ENCODE measurements at places on chromosomes 6 and 20. TPM values are rescaled to one million over a fixed set of nuclear protein-coding genes. Genes with fewer than 3 reads are reported as not detected.

DNA sequence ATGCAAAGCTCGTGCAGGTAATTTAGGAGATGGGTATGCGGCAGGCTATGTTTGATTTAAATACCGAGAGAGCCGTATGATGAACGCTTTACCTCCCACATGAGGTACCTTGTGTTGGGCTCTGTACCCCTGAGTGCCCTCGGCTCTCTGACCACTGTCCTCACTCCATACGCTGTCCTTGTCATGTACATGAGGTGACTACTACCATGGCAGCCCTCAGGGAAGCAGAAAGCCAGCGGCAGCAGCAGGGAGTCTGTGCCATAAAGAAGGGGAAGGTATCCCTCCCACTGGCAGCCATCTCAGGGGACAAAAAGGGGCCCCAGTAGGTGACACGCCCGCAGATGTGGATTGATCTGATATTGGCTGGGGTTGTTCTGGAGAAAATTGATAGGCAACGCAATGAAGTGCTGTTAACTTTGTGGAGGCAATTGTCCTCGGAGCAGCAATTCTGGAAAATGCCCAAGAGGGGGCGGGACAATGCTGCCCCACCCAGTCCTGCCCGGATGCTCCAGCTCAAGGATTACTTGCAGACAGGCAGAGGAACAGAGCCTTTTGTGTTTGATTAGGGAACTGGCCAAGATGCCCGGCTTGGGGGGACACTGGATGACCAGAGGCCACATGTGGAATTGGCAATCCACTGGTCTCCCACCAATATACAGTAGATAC lies 38.0 kb upstream of the HSF2 start:
- no peaks in the 10 kb centered on the region for H3K36me3 ChIP-seq
- H3K27ac ChIP-seq: no peak overlapping the region
- H3K4me1 ChIP-seq: no peaks in the 10 kb centered on the region
- peaks cover 5% of the 10 kb centered on the region for H3K27me3 ChIP-seq
- H3K4me3 ChIP-seq: no peak overlapping the region
- DNase-seq: no peak

DNA sequence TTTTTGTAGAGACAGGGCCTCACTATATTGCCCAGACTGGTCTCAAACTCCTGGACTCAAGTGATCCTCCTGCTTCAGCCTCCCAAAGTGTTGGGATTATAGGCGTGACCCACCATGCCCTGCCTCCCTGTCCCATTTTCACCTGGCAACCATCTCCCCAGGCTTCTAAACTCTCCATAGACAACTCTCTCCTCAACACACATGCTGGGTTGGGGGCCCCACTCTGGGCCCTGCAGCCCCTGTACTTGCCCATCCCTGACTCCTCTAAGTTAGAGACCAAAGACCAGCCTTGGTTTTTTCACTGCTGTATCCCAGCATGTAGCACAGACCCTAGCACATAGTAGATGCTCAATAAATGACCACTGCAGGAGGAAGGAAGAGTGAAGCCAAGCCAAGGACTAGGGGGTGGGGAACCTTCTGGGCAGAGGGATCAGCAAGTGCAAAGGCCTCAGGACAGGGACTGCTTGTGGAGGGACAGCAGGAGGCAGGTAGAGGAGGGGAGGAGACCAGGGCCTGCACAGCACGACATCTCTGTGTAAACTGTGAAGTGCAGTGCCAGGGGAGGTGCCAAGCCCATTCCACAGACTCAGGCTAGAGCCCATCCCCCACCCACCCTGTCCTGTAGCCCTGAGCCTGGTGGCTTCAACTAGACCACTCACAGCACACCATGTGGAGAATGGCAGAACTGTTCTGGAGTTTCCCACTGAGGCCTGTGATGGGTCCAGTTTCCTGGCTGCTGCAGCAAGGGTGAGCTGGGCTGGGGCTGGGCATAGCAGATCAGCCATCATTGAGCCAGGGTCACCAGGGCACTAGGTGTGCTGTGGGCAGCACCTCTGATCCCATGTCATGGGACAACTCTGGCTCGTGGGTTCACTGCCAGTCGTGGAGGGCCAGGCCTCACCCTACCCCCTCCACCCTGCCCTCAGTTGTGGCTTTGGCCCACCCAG lies 3.4 kb upstream of the SRC start:
- no peak overlapping the region for H3K4me3 ChIP-seq
- H3K27ac ChIP-seq: no peak overlapping the region
- H3K27me3 ChIP-seq: no peaks in the 10 kb centered on the region
- no peaks in the 10 kb centered on the region for H3K36me3 ChIP-seq
- no peak for DNase-seq

DNA sequence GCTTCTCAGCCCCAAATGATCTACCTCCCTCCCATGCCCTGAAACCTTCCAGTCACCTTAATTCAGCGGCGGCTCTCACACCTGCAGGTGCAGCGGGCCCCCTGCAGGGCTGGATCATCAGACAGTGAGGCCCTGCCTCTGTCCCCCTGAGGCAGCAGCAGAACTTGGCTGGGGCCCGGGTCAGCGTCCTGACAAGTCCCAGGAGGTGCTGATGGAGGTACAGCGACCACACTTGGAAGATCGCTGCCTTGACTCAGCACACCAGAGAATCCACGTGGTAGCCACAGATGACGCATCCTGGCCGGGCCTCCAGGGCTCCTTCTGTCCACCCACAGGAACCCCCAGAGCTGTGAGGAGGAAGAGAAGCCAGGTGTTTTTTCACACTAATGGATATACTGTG lies 116.4 kb upstream of the THBS2 start:
- no peak overlapping the region for H3K27ac ChIP-seq
- no peak for DNase-seq
- no peaks in the 10 kb centered on the region for H3K4me1 ChIP-seq
- H3K4me3 ChIP-seq: no peak overlapping the region

- H3K27ac ChIP-seq: no peak overlapping the region
- H3K27me3 ChIP-seq: no peaks in the 10 kb centered on the region
- no peaks in the 10 kb centered on the region for H3K4me1 ChIP-seq
- no peaks in the 10 kb centered on the region for H3K36me3 ChIP-seq
Observed at GRCh38 chr20:43853174-43853803, 61.4 kb upstream of the TOX2 start.

GRCh38 chr6:104572901-104573300 lies 286.8 kb downstream of the HACE1 start:
- H3K36me3 ChIP-seq: no peaks in the 10 kb centered on the region
- no peaks in the 10 kb centered on the region for H3K27me3 ChIP-seq
- no peak for DNase-seq
- H3K4me1 ChIP-seq: no peaks in the 10 kb centered on the region
- no peak overlapping the region for H3K4me3 ChIP-seq

- peaks cover 13% of the 10 kb centered on the region for H3K27me3 ChIP-seq
- no peak overlapping the region for H3K27ac ChIP-seq
- H3K4me1 ChIP-seq: no peaks in the 10 kb centered on the region
Observed at GRCh38 chr20:21944227-21944626, 238.8 kb downstream of the PAX1 start.

- no peak overlapping the region for H3K4me3 ChIP-seq
- H3K27ac ChIP-seq: no peak overlapping the region
- DNase-seq: no peak
- peaks cover 7% of the 10 kb centered on the region for H3K36me3 ChIP-seq
Observed at GRCh38 chr20:35133735-35134134, 13.4 kb downstream of the EDEM2 start.

DNA sequence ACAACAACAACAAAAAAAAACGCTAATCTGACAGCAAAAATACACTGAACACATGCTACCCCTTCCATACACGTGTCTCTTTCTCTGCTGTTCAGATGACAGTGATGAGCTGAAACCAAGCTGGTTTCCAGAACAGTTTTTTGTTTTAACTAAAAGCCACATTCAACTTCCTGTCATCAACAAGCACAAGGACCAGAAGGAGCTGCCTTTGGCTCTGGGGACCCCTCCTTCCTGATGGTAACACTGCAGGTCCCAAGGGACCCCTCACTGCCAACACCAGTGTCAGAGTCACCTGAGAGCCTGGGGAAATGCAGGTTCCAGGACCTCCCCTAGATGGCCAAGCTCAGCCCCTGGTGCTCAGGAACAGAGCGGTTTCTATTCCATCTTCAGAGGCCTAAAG lies 6.0 kb downstream of the CST7 start:
- H3K36me3 ChIP-seq: no peaks in the 10 kb centered on the region
- H3K4me1 ChIP-seq: no peaks in the 10 kb centered on the region
- no peak overlapping the region for H3K4me3 ChIP-seq

DNA sequence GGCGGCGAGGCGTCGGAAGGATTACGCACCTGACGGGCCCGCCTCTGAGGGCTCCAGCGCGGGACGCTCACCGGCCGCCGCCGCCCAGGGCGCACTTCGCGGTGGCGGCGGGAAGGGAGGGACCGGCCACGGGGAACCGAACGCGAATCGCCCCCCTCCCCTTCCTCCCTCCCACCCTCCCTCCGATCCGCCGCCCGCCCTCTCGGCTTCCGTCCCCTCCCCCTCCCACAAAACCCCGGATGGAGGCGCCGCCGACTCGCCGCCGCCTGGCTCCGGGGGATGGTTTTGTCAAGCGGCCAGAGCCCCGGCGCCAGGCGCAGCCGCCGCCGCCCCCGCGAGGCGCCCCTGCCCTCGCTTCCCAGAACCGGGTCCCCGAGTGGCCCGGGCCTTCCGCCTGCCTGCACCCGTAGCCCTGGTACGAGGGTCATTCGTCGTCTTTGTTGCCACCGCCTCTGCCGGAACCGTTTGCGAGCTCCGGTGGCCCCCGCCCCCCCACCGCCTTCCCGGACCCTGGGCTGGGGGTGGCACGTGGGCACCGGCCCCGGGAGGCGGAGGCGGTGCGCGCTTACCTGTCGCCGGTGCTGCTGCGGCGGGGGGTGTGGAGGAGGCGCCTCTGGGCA lies 398 bp downstream of the ZBTB2 start:
- peak overlapping the region; percentile 97 for H3K4me3 ChIP-seq
- peaks cover 9% of the 10 kb centered on the region for H3K36me3 ChIP-seq

DNA sequence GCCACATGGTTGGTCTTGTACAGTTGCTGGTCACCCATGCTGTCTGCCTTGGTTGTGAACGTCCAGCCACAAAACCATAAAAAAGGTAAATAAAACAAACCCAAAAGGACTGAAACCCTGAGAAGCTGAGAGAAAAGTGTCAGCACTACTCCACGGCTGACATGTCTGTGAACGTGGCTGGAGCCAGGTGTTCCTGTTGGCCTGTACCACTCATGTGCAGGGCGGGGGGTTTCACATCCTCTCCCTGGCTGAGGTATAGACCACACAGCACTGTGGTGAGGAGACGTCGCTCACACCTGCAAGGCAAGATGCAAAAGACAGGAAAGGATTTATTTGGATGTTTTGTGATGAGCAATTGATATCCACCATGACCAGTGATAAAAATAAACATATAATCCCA lies 51.9 kb upstream of the MRPS10 start:
- H3K4me3 ChIP-seq: no peak overlapping the region
- no peak overlapping the region for H3K27ac ChIP-seq
- H3K27me3 ChIP-seq: no peaks in the 10 kb centered on the region
- no peak for DNase-seq
- H3K4me1 ChIP-seq: no peaks in the 10 kb centered on the region

GRCh38 chr20:17287503-17287902 lies 60.7 kb downstream of the PCSK2 start:
- peaks cover 8% of the 10 kb centered on the region for H3K36me3 ChIP-seq
- H3K4me1 ChIP-seq: peaks cover 63% of the 10 kb centered on the region

GRCh38 chr6:121055572-121056163 lies 278.6 kb downstream of the TBC1D32 start:
- peak; percentile 69 for DNase-seq
- no peaks in the 10 kb centered on the region for H3K36me3 ChIP-seq
- no peak overlapping the region for H3K27ac ChIP-seq
- H3K27me3 ChIP-seq: no peaks in the 10 kb centered on the region

- H3K4me3 ChIP-seq: no peak overlapping the region
- no peaks in the 10 kb centered on the region for H3K36me3 ChIP-seq
- DNase-seq: no peak
Observed at GRCh38 chr20:62577490-62577836, 64.8 kb upstream of the SLCO4A1 start.

GRCh38 chr6:692858-693722 lies at the start of gene EXOC2:
EXOC2 (minus strand) TSS chr6:693139; CDS start chr6:637818, 55,321 bp downstream.
- no peaks in the 10 kb centered on the region for H3K27me3 ChIP-seq
- H3K4me1 ChIP-seq: peaks cover 9% of the 10 kb centered on the region
- no peaks in the 10 kb centered on the region for H3K36me3 ChIP-seq
- DNase-seq: peak; percentile 90
- H3K4me3 ChIP-seq: peak within 1 kb of the TSS; percentile 83

DNA sequence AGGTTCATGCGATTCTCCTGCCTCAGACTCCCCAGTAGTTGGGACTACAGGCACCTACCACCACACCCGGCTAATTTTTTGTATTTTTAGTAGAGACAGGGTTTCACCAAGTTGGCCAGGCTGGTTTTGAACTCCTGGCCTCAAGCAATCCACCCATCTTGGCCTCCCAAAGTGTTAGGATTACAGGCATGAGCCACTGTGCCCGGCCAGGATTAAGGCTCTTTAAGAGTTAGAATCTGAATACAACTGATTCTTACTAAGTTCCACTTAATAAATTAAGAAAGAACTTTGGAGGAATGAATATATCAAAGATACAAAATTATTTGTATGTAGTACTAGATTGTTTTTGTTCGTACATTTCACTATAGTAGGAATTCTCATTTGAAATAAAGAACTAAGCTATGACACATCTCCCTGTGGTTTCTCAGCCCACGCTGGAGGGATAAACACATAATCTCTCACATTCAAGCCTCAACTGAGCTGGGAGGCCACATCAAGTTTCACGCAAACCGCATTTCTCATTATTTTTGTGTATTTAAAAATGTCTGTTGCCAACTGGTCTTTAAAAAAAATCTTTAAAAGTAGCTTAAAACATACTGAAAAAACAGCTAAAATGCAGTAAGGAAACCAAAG lies 34.2 kb downstream of the DTNBP1 start:
- peaks cover 52% of the 10 kb centered on the region for H3K4me1 ChIP-seq
- DNase-seq: peak; percentile 44

The FERMT1 gene
- total RNA-seq: 1.3 TPM

The CLVS2 gene
- total RNA-seq: 89.6 TPM

The PRIM2 gene
- total RNA-seq: 42.1 TPM

The ADRM1 gene
- 252 TPM for total RNA-seq

The CALHM4 gene
- not detected for total RNA-seq

The RALGAPB gene
- total RNA-seq: 34.4 TPM

The COL19A1 gene
- total RNA-seq: 0.31 TPM

All from A673 (cell line).